NCI-H2107 (cell line): ENCODE measurements at places on chromosomes 5 and 9.

DNA sequence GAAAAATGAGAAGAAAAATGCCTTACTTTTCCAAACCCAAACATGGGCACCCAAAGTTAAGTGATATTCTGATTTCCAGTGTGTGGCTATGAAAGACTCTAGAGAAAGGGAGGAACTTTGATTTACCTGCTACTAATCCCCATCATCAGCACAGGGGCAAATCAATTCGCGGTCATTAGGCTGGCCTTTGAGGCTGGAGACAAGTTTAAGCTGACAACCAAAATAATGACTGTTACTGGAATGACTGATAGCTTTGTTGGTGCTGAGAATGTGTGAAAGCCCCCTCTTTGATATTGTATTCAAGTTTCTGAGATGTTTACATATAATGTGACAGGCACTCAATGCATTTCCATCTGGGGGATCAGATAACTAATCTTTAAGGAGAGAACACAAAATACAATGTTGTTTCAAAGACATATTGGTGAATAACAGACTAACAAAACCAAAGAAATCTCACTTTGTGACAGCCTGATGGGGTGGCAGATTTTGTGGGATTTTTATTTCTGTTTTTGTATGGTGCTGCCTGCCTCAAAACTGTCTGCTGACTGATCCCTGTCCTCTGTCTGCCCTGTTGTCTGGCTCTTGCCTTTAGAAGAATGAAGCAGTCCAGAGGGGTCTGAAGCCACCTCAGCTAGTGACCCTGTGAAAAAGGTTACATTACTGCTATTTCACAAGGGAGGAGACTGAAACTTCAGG, 12.6 kb upstream of the INSYN2B start:
- no peak for DNase-seq

DNA sequence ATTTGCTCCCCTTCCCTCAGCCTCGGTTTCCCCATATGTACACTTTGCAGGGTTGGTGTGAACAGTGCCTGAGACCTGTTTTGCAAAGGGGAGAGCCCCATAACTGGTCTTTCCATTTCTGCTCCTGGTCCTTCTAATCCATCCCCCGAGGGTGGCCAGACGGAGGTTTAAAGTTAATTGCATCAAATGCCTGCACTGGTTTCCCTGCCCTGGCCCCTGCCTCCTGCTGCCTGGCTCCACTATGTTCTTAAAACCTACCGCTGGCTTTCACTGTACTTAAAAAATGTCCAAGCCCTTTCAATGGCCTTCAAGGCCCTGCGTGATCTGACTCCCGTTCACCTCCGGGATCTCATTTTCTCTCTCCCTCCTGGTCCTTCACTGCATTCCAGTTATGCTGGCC, 183.0 kb downstream of the RGS3 start:
- DNase-seq: no peak

DNA sequence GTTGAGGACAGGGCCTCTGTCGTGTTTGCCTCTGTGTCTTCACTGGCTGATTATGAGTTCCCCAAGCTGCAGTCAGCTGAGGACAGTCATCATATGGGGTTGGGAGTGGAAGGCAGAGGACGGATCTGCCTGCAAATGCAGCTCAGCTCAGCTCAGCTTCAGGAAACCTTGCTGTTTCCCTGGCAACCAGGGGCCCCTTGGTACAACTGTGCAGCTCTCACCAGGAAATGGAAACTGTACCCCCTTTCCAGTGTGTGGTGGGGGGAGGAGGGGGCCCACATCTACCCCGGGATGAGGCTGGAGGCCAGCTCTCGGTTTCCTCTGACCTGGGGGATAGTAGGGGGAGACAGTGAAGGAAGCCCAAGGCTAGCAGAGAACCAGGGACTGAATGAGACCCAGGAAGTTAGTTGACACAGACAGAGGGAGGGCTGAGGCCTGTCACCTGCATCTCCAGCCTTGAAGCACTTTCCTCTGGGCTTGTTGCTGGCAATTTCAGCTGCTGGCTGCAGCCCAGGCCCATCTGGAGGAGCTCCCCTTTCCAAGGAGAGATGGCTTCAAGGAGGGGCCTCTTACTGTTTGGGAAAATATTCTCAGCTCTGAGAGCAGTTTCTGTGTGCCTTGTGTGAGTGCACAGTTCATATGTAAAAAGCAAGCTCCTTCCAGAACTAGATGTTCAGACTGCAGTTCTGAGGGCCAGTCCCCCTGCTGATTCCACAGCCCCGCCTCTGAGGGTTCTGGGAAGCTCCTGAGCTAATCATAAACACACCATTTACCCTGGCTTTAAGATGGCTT, 6.9 kb downstream of the ANXA6 start:
- no peak for DNase-seq

DNA sequence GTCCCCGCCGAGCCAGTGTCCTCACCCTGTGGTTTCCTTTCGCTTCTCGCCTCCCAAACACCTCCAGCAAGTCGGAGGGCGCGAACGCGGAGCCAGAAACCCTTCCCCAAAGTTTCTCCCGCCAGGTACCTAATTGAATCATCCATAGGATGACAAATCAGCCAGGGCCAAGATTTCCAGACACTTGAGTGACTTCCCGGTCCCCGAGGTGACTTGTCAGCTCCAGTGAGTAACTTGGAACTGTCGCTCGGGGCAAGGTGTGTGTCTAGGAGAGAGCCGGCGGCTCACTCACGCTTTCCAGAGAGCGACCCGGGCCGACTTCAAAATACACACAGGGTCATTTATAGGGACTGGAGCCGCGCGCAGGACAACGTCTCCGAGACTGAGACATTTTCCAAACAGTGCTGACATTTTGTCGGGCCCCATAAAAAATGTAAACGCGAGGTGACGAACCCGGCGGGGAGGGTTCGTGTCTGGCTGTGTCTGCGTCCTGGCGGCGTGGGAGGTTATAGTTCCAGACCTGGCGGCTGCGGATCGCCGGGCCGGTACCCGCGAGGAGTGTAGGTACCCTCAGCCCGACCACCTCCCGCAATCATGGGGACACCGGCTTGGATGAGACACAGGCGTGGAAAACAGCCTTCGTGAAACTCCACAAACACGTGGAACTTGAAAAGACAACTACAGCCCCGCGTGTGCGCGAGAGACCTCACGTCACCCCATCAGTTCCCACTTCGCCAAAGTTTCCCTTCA, 1.4 kb downstream of the GLIS3 start:
- DNase-seq: no peak

GRCh38 chr9:133729617-133730281, 8.4 kb downstream of the SARDH start:
- no peak for DNase-seq

GRCh38 chr5:133289686-133290367, 238.0 kb downstream of the HSPA4 start:
- DNase-seq: no peak

- no peak for DNase-seq
Observed at GRCh38 chr9:137764171-137764671, 113.4 kb upstream of the CACNA1B start.

- no peak for DNase-seq
Observed at GRCh38 chr5:139915834-139916233, 120.2 kb downstream of the PSD2 start.

DNA sequence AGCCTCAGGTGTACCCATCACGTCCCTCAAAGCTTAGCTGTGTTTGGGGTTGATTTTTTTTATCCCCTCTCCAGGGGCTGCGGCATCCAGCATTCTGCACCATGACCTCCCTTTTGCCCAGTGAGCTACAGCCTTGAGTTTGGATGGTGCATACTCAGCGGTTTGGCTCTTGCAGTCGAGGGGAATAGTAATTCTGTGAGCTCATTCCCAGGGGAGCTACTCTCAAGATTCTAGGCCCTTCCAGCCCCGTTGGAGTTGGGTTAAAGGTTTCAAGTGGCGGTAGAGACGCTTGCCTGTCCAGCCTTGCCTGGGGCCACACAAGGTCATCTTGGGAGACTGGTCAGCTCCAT, 102.2 kb upstream of the SPRY4 start:
- no peak for DNase-seq

DNA sequence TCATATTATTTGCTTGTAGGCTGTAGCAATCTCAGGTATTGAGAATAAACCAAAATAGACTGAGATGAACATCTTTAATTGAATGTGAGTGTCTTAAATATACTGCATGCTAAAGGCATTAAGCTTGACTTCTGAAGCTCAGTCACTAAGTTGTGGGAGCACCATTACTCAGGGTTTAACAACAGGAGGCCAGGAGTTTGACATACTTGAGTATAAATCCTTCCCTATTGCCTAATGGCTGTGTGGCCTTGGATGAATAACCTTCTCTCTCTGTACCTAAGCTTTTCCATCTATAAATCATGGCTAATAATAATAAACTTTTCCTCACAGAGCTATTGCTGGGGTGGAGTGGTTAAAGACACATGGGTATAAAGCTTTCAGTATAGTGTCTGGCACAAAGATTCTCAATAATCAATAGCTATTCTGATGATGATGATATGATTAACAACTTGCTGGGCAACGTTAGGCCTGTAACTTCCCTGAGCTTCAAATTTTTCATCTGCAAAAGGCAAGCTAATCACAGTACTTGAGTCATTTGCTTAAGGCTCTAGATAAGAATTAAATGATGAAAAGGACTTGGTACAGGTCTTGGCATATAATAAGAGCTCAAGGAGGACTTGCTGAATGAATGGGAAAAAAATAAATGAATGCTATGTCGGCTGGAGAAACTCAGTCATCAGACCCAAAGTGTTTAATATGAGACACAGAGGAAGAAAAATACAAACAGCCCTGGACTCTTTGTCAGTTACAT, 174.0 kb upstream of the IL12B start:
- no peak for DNase-seq

- DNase-seq: no peak
Observed at GRCh38 chr5:113022661-113023060, 46.1 kb downstream of the DCP2 start.

GRCh38 chr5:172626031-172626581, 15.0 kb upstream of the NEURL1B start:
- no peak for DNase-seq

GRCh38 chr9:110447476-110447875, 109.8 kb upstream of the TXNDC8 start:
- no peak for DNase-seq

- DNase-seq: no peak
Observed at GRCh38 chr9:97964901-97965300, 18.2 kb upstream of the ANP32B start.

DNA sequence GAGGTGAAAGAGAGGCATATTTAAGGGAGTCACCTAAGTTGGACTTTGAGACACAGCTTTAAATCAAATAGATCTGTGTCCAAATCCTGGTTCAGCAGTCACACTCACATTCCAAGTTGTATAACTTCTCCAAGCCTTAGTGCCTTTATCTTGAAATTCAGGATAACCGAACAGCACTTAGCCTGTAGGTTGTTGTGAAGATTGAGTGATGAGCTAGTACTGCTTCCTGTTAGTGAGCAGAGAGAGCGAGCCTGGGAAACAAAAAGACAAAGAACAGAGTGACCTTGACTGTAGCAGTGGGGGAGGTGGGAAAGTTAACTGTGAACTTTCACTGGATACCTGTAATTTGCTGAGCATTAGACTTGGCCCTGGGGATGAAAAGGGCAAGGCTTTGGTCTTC, 22.4 kb downstream of the MAML1 start:
- DNase-seq: no peak

DNA sequence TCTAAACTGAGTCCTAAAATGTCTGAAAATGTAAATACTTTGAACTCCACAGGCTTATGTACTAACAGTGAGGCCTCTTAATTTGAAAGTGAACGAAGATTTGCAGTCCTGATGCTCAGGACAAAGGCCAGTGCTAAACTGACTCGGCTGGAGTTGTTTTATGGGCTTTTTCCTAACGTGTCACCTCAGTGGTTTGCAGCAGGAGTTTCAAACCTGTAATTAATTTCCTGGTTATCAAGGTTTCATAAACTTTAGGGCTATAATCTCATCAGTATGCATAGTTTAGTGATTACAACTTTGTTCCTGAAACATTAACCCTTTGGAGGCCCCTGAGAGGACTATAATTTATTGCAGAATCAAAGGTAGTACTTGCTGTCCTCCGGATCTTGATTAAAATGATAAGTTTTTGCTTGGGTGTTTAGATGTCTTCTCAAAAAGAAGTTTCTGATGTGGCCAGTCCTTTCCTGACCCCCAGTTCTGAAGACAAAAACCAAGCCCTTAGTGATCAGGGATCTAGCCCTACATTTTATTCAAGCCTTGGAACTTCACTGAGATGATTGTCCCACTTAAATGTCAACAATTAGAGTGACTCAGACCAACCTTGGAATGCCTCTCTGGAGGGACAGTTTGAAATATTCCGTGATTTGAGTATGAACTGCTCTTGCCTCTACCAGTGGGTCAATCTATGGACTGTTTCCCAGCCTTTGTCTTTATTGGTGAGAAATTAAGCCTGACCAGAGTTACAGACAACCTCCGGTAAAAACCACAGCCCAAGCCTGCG, 11.1 kb upstream of the S100Z start:
- no peak for DNase-seq

DNA sequence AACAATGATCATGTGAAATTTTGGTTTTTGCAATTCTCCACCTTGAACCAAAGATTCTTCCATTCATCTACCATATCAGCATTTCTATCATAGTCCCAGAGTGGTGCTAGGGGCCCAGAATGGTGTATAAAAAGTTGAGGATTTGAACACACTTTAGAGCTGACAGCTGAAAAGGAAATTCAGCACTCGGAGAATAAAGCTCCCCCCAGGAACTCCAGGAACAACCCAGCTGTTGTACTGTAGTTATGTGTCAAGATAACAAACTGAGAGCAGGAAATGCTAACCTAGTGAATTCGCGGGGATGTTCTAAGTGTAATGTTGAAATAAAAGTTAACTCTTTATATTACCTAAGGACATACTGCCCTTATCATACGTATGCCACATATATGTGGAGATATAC, 216.7 kb downstream of the NFIB start:
- no peak for DNase-seq

DNA sequence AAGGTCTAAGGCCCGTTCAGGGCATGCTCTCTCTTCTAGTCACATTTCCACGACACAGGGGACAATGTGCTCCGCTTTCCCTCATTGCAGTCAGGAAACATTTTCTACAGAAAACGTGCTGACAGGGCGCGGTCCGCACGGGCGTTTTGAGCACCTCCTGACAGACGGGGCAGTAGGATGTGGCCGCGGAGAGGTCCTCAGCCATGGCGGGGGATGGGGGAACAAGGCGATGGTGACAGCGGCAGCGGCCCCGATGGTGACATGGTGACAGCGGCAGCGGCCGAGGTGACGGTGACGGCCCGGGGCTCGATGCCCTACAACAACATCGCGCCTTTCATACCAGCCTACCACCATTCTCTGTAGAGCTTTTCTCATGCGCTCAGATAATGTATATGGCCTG, 4.1 kb downstream of the PLPP1 start:
- no peak for DNase-seq

GRCh38 chr5:117327511-117327910, 752.9 kb upstream of the SEMA6A start:
- no peak for DNase-seq

- DNase-seq: no peak
Observed at GRCh38 chr5:153573326-153574033, 83.0 kb downstream of the GRIA1 start.

DNA sequence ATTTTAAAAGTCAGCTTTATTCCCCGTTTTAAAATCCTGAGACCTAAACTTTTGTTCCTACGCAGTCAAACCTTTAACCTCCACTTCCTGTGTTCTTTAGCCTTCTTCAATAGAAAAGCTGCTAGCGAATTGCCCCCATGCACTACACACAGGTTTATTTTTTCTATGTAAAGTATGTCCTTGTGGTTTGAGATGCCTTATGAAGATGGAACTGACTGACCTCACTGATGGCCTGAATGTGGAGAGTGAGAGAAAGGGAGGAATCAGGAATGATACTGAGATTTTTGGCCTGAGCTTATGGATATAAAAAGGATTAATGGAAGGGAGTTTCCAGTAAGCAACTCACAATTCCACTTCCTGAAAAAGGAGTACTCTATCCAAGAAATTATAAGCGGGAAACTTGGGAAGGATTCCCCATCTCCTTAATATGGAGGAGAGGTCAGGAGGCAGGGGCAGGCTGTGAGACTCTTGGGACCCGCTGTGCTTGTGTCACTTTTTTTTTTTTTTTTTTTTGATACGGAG, 89.5 kb downstream of the UGCG start:
- DNase-seq: no peak
